Breast epithelium (tissue), 4 donors: ENCODE measurements at places on chromosomes 2 and 18. TPM values are rescaled to one million over a fixed set of nuclear protein-coding genes. Genes with fewer than 3 reads are reported as not detected.

The TTC39C gene
- 49.8 TPM for total RNA-seq

DNA sequence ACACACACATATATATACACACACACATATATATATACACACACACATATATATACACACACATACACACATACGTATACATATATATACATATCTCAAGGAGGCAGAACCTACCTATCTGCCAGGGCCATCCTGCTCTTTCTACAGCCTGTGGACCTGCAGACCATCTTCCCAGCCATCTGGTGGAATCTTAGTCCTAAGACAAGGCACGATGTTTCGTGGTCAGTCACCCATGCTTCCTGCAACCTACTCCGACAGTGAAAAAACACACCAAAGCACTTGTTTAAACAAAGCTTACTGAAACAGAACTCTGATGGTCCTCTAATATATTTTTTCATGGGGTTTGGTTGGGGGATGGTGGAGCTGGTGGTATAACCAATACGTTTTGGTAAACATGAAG, 164.2 kb upstream of the ZNF521 start:
- DNase-seq: no peak

DNA sequence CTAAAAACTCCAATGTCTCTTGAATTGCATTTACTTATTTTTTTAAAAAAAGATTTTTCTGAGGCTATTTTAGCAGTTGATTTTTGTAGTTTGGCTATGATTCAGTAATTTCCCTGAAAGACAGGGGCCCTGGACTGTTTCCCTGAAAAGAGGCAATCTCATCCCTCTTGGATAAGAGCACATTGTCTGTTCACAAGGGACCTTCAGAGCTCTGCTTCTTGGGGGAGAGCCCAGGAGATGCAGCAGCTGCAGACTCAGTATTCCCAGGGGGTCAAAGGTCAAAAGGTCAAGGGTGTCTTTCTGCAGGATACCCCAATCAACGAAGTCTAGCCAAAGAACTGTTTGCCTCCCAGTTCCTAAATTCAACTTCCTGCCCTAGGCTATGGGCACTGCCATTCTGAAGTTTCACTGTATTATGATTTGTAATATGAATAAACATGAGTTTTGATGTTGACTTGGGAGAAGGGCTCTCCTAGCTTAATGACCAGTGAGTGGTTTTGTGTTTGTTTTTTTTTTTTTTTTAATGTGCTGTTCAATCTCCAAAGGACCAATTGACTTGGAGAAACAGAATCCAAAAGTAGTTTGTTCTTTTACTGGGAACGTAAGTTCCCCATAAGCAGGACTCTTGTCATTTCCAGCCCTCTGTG, 157.0 kb upstream of the SERPINE2 start:
- DNase-seq: no peak

- no peak for DNase-seq
Measured at GRCh38 chr18:59072727-59073421, 66.8 kb upstream of the SEC11C start.

GRCh38 chr2:33503002-33503401, 26.6 kb downstream of the RASGRP3 start:
- no peak for DNase-seq

The LNPK gene
- total RNA-seq: 30.3 TPM

GRCh38 chr2:174858745-174859144, 94.5 kb upstream of the CHRNA1 start:
- DNase-seq: no peak

The GPBAR1 gene
- total RNA-seq: 5.2 TPM

GRCh38 chr2:10190737-10191532, 68.4 kb downstream of the RRM2 start:
- DNase-seq: no peak

DNA sequence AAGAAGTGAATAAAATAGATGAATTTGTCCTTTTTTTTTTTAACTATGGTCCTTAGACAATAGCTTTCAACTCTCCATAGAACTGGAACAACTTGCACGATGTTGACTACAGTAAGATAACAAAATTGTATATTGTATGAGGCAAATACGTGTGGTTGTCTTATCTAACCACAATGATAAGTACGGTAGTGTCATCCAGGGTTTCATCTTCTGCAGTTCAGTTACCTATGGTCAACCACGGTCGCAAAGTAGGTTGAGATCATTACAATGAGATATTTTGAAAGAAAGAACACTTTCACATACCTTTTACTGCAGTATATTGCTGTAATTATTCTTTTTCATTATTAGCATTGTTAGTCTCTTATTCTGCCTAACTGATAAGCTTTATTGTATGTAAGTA, 295.2 kb downstream of the PARD3B start:
- no peak for DNase-seq

The UGT1A3 gene
- total RNA-seq: not detected

DNA sequence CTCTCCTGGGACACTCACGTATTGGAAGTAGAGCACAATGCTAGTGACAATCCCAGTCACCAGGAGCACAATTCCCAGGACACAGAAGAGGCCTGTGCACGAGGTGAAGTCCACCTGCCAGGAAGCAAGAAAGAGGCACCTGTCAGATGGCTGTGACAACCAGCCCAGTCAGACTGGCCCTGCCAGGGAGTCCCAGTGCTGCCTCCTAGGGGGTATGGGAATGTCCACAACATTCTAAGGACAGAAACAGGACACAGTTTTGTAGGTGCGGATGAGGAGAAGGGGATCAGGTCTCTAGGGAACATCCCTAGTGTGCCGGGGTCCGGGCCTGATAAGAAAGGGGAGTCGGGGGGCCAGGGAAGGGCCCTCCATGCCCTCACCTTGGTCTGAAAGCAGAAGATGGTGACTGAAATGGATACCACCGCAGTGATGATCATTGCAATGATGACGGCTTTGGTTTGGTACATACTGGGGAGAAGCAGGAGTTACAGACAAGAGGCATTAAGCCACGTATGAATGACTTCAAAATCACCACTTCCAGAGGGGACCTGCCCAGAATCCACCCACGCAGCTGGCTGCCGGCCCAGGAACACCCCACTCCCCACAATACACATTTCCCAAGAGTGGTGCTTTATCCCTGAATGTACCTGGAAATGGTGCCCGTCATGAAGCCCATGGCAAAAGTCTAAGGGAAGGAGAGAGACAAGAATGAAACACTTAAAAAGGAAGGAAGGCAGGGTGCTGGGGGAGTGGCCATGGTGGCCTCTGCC, 6.9 kb downstream of the PNKD start:
- no peak for DNase-seq
